ENCODE measurements at places on chromosomes 4 and X.

- no peak for DNase-seq
Measured at GRCh38 chr4:24404281-24404680, 180.1 kb downstream of the DHX15 start.

GRCh38 chr4:125765941-125766340 lies 451.2 kb downstream of the FAT4 start:
- DNase-seq: no peak

DNA sequence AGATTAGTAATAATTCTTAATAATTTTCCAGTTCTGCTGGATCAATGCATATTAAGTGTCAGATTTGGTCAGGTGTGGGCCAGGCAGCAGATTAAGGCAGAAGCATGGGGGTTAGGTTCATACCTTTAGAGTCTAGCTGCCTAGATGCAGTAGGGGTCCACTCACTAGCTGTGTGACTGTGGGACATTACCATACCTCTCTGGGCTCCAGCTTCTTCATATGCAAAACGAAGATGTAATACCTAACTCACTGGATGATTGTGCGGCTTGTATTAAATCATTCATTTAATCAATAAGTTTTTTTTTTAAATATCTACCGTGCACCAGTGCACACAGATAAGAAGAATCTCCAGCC lies 1.4 kb downstream of the ANXA3 start:
- no peak for DNase-seq

GRCh38 chrX:40966213-40966820 lies 118.9 kb upstream of the USP9X start:
- DNase-seq: no peak

DNA sequence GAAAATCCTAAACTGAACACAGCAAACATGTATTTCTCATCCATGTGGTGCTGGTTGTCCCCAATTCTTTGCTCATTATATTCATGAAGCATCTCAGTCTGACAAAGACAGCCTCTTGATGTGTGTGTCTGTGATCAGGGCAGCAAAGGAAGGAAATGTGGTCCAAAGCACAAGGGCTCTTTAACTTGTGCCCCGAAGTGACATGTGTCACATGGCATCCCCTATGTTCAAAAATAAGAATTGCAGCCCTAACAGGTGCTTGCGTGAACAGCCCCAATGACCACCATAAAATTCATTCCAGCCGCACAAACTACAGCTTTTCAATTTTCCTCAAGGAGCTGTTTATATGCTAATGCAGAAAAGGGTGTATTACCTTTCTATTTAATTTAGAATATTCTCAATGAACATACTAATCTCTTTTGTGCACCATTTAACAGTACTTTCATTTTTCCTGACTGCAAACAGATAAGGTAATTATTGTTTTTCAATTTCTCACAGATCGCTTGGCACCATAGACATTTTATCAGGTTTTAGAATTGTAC lies 231.9 kb upstream of the CTSO start:
- no peak for DNase-seq

DNA sequence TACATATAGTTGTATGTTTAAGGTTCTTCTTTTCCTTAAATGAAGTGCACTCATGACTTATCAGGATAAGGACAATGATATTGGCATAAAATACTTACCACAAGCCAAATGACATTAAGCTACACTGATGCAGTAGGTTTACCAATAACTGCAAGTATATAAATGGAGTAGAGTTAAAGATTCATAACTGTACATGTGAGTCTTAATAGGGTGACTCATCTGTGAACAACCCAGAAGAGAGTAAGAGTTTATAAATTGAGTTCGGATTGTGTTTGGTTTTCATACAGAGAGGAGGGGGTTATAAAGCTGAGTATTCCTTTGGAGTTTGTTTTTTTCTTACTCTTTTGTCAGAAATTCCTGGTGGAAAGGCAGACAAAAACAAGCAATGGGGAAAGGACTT lies 144.8 kb downstream of the TLL1 start:
- DNase-seq: no peak
